ENCODE measurements at places on chromosomes 5 and 9.

- DNase-seq, result no peak
These were observed at the start of gene TXNDC8 for GRCh38 chr9:110337727-110338126. TXNDC8 (minus strand) TSS chr9:110337863.

- DNase-seq, result no peak
These were observed 753 bp upstream of the NR5A1 start for GRCh38 chr9:124507880-124508423.

- DNase-seq, result no peak
These were observed 2.0 kb downstream of the CCL19 start for GRCh38 chr9:34689116-34689470.

- DNase-seq, result no peak
These were observed 1433.3 kb upstream of the C9orf72 start for GRCh38 chr9:29006628-29007027.

DNA sequence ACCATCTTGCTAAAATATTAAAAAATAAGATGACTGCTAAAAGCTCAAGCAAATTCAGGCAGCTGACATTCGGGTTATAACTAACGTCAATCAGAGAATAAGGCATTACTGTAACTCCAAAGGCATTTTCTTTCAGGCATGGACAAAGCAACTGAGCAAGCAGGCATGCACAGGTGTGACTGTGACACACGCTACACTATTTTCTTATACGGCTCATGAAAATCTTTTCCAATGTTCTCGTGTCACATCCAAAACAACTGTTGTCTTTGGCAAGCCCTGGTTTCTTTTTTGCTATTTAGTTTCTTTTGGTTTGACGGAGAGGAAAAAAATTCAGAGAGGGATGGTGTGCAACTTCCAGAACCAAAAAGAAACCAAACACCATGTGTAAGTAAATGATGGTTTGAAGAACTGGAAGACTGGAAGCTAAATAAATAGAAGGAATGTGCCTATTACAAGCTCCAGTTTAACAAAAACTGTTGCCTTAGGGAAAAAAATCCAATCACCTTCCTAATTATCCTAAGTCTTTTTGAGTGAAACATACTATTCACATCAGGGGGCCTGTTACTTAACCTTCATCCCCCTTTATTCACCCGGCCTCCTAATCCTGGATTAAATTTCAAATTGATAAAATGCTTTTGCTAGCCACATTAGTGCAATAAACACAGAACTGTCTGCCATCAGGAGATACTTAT is 277.6 kb downstream of the PSAT1 start:
- DNase-seq, result no peak

DNA sequence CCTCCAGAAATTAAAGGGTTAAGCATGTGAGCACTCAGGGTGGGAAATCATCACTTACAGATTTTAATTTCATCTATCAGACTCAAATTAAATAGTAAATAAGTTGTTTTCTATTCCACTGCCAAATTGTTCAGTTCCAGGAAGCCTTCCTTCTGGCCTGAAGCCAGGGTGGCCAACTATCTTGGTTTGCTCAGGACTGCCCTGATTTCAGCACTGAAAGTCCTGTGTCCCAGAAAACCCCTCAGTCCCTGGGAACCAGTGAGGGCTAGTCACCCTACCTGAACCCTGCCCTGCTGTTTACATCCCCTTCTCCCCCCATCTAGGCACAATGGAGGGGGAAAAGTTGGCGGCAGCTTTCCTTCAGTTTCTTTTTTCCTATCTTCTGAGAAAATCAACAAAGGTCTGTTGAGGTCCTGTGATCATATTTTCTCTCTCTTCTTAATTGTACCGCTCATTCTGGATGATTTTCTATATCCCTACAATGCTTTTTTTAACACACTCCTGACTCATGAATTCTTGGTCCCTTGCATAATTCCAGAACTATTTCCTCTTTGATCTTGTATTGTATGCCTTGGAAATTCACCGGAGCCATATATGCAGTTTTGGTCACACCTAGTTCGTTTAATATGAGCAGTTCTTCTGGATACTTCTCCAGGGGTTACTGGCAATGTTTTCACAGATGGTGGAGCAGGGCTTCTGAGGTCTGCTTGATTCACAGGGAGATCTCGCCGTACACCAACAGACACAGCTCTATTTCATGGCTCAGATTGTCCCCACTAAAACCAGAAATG is 103.8 kb downstream of the MAP1B start:
- DNase-seq, result no peak

DNA sequence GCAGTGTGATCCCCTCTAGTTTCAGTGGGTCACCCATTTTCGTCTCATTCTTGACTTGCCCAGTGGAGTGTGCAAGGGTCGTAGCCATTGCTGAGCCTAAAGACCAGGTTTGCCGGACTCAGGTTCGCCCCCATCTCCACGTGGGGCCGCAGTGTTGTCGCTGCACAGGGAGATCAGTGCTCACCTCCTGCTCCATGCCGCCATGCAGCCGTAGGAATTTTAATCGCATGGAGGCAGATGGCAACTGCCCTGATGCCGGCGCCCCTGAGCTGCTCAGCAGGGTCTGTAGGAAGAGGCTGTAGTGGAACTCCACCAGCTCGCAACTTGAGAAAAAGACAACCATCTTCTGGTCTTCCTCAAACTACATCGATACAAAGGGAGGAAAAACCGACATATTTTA is 24.1 kb downstream of the DDX31 start:
- no peak for DNase-seq

- no peak for DNase-seq
These were observed 105.7 kb downstream of the SPOCK1 start for GRCh38 chr5:137393196-137393993.

DNA sequence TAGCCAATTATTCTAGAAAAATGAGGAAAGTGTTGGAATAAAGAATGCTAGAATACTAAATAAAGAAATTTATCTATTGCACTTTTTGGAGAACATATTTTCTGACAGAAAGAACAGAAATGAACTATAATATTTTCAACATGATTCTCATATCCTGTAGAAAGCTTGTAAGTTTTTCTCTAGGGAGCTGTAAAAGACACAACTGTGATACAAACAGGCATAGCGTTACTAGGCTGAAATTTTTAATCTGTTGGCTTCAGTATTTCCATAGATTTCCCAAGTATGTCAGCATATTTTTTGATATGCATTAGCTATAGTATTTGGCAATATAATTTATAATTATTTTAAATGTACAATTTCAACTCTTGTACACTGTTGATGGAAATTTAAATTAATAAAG is 31.3 kb downstream of the ANXA1 start:
- DNase-seq, result no peak

GRCh38 chr5:143064218-143064641 is 294.1 kb downstream of the ARHGAP26 start:
- DNase-seq, result no peak
